ENCODE measurements at places on chromosomes 1 and 21.

DNA sequence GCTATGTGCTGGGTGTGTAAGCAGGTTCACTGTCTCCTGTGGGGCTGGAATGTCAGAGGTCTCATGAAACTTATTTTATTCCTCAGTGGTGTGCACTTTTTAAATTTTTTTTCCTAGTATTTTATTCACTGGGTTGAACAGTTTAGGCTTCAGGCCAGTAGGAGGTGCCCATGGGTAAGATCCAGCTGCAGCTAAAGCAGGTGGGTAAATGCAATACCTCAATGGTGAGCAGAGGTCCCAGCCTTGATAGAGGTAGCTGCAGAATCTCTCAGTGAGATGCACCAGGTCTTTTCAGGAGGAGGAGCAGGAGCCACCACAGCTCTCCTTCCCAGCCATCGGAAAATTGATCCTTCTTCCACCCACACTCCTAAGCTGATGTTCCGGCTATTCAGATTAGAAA, 12.6 kb upstream of the OR6N2 start:
- no peak for DNase-seq

DNA sequence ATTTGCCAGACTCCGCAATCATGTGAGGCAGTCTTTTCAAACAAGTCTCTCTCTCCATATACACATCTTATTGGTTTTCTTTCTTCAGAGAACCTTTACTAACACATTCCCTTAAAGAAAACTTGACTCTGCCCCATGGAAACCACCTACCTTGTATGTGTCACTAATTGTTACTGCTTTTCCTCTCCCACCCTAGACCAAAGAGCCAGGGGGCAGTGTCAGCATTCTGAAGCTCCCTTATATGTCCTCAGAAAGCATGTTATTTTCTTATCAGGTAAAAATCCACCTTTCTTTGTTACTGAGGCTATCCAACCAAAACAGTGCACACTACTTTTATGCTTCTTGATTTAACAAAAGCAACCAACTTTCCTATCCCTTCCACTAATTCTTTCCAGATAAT, 98.9 kb upstream of the SLC5A9 start:
- no peak for DNase-seq

- DNase-seq, result no peak
These were observed 48.1 kb upstream of the KCNA3 start for GRCh38 chr1:110722807-110723206.

DNA sequence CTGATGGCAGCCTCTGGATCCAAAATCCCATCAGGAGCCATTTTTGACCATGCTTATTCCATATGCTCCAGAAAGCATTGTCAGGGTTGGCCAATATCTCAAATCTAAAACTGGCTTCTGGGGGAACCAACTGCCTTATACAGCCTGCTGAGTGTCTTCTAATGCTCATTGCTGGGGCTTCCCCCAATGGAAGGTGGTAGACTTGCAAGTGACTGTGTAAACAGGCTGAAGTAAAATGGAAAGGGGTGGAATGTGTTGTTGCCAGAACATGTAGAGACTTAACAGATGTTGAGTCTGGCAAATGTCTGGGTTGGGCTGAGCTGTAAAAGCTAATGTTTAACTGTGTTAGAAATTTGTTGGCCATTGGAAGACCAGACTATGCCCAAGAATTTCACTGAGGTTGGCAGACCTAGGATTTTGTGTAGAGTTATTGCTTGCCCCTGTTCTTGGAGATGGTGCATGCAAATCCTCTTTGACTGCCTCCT, 22.7 kb upstream of the LRIF1 start:
- DNase-seq, result no peak

DNA sequence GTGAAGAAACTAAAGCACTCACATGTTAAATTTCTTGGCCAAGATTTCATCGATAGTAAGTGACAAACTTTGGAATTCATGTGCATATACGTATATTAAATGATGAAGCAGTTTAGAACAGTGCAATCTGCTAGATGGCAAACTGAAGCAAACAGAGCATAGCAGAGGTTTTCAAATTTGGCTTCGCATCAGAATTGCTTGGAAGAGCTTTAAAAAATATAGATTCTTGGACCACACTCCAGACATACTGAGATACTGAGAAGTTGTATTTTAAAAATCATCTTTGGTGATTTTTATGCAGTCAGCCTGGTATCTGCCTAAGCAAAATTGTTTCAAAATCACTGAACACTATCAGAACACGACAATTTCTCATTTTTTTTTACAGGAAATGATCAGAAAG, 709.2 kb downstream of the PLA2G4A start:
- no peak for DNase-seq

DNA sequence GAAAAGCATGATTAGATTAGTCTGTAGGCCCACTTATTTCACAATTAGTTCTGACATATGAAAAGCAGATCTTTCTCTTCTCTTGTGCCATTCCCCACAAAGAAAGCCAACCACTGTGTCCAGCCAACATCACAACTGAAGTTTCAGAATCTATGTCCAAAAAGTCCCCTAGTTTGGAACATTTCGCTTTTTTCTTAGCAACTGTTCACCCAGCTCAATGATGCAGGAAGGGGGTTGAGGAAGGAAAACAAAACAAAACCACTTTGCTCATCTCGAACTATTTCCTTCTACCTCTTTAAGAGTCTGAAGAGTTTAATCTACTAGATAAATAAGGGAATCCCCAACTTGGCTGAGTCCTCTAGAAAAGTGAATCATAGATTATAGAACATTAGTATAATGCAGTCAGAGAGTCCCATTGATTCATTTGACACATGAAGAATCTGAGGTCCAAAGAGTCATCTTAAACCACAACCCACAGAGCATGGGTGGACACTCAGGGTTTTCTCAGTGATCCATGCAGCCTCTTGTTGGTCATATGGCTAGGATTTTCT, 159.3 kb upstream of the SGIP1 start:
- no peak for DNase-seq
